ENCODE measurements at places on chromosomes 4 and X.

- no peak for DNase-seq
Measured at GRCh38 chr4:70179811-70180210, 15.7 kb upstream of the ODAM start.

GRCh38 chrX:130788786-130789581, 114.0 kb downstream of the ENOX2 start:
- no peak for DNase-seq

DNA sequence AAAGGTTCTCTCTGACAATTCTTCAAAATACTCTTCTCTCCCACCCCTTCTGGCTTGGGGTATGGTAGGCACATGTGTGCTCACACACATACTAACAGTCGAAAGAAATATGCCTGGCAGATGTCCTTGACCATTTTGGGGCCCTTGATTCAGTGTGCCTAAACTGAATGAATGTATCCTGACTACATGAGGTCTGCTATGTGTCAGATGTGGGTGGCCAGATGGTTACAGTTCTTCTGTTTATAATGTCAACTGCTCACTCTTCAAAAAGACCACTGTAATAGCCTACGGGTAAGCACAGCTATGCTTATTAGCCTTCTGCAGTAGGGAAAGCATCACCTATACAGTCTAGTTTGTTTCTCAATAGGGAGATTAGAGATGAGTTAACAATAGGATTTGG, 63.7 kb upstream of the VEGFC start:
- DNase-seq = no peak

DNA sequence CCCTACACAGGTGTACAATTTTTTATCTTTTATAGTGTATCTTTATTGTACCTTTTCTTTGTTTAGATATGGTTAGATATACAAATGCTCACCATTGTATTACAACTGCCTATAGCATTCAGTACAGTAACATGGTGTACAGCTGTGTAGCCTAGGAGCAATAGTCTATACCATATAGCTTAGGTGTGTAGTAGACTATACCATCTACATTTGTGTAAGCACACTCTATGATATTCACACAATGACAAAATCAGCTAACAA, 80.3 kb downstream of the FAM13A start:
- DNase-seq = no peak

DNA sequence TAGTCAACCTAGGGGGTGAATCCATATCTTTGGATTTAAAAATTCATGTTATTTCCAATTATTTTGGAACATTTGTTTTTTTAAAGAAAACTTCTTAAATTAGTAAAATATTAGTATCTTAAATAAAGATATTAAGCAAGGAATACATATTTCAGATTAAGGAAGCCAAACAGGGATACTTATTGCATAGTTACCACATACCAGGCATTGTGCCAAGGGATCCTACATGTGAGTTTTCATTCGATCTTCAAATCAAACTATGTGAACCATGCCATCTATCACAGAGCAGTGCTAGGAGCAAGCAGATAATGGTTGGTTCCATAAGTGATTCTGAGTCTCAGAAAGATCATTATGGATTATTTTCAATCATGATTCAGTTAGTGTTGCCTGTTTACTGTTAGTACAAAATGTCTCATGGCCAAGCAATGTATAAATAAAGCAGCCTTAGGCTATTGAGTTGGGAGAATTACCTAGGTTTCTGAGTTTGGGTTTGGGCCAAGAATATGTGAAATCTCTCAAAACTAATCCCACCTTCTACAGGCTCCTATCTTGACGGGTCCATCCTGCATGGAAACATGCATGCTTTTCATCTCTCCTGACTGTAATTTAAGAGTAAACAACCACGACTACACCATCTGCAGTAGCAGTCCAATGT, 176.7 kb downstream of the NPFFR2 start:
- no peak for DNase-seq

DNA sequence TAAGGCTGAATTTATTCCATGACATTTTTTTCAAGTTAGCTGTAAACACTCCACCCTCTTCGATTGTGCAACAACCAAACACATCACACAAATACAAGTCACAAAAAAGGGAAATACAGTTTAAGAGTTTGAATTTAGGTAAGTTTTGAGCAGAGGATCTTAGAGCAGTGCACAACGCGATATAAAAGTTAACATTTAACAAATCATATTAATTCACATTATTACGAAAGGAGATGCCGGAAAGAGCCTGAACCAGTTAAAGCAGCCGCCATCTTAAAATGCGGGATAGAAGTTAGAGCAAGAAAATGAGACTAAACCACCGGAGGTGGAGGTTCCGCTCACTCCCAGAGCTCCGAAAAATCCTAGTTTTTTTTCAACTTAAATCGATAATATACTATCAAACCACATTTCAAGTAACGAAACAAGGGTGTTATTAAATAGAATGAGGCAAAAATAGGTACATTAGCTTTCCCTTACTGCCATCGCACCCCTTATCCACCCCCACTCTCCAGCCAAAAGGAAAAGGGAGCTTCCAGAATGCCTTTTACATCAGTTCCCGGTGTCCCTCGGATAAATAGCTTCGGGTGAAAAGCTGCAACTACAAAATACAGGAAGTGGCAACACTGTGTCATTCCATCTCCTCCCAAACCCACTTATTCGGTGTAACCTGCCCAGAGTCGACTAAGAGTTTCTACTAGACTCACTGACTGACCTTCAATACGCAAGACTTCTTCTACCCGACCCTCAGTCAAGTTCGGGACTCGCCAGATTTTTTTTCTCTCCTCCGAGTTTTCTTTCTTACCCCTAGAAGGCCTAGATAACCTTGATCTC, 1.9 kb downstream of the UBE2D3 start:
- peak; percentile 28 for DNase-seq
